Activated T-cell treated with anti-CD3 and anti-CD28 coated beads for 24 hours (primary cell): ENCODE measurements at places on chromosomes 11 and 22.

GRCh38 chr11:87286338-87286737, 248.6 kb downstream of the TMEM135 start:
- DNase-seq, result no peak

DNA sequence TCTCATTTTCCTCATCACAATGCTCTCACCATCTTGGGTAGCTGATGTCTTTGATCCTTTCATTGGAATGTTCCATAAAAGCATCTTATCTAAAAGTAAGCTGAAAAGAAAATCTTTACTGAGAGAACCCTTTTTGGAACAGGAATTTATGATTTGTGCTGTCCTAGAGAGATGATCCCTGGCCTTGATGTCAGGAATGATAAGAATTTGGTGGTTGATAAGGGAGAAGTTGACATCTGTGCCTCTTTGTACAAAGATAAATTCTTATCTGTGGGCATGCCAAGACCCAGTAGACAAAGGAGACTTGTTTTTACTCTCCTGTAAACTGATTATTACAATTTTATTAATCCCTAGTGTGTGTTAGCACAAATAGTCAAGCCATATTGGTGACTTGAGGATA, 36.9 kb downstream of the NAALAD2 start:
- no peak for DNase-seq

DNA sequence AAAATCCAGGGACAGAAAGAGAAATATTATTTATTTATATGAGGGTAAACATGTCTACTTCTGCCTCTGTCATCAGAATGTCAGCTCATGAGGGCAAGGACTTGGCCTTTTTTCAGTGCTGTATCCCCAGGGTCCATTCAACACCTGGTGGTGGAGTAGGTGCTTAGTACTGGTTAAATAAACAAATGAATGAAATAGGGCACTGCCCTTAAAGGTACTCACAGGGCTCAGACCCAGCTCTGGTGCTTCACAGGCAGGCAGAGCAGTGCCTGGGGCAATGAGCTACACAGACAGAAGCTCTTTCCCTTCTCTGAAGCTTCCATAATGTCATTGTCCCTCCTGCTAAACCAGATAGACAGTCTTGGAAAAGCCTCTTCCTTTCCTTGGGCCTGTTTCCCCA, 30.9 kb downstream of the P4HA3 start:
- DNase-seq, result no peak

DNA sequence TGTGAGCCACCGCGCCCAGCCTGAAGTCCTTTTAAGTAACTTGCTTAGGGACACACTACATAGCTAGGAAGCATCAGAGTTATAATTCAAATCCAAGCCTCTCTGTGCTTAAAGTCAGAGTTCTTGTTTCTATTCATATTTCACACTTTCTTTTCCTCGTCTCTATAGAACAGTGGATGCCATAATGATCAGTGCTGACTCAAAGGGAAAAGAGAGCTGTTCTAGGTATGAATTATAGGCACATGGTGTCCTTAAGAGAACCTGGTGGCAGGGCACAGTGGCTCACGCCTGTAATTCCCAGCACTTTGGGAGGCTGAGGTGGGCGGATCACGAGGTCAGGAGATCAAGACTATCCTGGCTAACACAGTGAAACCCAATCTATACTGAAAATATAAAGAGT, 400.2 kb upstream of the DDI1 start:
- DNase-seq, result no peak
